ENCODE measurements at places on chromosomes 1 and 21. TPM values are rescaled to one million over a fixed set of nuclear protein-coding genes. Genes with fewer than 3 reads are reported as not detected.

The VAV3 gene
- total RNA-seq = 1.9 TPM

DNA sequence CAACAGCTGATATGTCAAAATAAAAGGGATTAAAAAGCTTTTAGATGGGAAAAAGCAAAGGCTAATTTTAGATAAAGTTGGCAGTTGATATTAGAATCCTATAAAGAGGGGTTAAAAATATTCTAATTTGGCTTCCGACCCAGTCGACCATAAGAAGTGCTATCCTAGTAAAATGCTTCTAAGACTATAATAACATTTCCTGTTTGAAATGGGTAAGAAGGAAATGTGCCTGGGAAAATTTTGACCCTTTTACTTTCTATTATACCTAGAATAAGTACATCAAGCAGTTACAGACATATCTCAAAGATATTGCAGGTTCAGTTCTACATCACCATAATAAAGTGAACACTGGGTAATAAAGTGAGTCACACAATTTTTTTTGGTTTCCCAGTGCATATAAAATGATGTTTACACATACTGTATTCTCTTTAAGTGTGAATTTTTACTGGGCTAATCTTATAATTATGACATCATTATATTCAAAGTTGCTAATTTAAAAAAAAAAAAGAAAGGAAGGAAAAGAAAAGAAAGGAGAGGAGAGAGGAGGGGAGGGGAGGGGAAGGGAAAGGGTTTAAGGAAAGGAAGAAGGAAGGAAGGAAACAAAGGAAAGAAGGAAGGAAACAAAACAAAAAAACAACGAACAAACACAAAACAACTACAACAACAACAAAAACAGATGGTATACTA is 308.2 kb upstream of the NR5A2 start:
- DNase-seq = no peak

The HES5 gene
- 2.0 TPM for total RNA-seq

DNA sequence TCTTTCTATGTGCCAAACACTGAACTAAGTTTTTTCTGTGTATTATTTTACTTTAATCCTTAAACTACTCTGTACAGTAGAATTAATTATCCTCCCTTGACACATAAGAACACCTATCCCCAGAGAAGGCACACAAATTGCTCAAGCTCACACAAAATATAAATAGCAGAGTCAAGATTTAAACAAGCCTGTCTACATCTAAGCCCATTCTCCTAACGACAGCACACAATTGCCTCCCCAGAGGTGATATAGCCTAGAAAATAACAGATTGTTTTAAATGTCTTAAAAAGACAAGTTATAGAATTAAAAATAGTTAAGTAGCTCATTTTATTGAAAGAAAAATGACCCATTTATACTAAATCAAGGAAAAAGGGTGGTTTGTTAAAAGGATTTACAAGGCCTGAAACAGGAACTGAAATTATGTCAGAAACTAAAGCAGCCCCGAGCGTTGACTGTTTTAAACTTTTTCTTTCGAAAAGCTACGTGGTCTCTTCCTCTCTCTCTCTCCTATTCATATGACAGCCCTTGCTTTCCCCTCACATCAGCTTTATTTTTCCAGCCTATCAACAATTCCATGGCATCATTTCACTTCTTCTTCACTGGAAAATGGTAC is 30.5 kb downstream of the TNFSF18 start:
- no peak for DNase-seq

DNA sequence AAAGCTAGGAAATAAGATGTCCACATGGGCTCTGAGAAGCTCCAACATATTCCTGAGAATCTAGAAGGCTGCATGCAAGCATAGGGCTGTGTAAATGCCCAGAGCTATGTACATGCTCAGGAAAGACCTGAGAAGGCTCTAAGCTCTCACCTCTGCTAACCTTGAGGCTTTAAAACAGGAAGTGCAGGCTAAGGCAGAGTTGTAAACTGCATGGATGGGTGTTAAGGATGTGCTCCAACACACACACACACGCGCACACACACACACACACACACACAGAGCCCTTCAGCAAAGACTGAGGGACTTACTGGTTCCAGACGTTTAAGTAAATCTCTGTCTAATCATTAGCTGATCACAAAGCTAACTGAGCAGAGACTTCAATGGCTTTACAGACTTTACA is 162.9 kb downstream of the TRABD2B start:
- no peak for DNase-seq

Measured in cardiac septum (tissue), 1 donor.